Activated CD4-positive, alpha-beta T cell treated with anti-CD3 and anti-CD28 coated beads for 24 hours (primary cell): ENCODE measurements at places on chromosomes 6 and 20.
A peak's percentile ranks its signal among the peaks of the same experiment; 100 is the strongest.

DNA sequence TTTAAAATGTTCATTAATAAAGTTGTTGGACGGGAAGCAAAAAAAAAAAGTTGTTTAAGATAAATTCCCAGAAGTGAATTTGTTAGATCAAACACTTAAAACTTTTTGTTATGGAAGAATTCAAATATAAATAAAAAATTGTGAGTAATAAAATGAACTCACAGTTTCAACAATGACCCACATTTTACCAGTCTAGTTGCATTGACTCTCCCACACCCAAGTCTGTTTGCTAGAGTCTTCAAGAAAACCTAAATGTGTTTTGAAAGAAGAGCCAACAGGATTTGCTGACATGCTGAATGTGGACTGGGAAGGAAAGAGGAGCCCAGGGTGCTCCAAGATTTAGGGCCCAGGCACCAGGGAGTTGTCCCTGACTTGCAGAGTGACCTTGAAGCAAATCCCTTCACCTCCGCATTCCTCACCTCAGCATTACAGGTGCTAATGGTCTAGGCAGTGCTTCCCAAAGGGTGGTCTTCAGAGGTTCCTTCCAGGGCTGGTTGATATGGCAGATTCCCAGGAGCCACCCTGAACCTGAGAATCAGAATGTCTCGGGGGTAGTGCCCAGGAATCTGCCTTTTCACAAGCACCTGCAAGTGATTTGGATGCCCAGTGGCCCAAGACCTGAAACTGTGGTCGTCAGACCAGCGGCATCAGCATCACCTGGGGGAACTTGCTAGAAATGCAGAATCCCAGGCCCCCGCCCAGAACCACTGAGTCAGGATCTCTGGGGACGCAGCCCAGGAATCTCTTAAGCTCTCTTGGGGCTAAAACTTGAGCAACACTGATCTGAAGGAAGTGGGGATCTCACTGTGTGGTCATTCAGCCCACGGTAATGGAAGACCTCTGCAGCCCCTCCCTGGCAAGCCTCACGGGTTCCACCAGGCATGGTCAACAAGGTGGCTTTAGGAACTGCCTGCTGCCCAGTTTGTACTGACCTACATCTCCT, 31.1 kb downstream of the POFUT1 start:
- DNase-seq, result no peak

GRCh38 chr20:32963176-32963575, 41.1 kb downstream of the SUN5 start:
- no peak for DNase-seq

GRCh38 chr6:5471044-5471443, 209.7 kb downstream of the FARS2 start:
- DNase-seq, result peak; percentile 35

- DNase-seq, result no peak
These were observed 37.2 kb downstream of the CST9L start for GRCh38 chr20:23530937-23531567.

- DNase-seq, result no peak
These were observed 467 bp downstream of the TREML4 start for GRCh38 chr6:41228616-41229015.

GRCh38 chr6:135088818-135089809, 34.5 kb upstream of the HBS1L start:
- DNase-seq, result no peak

GRCh38 chr6:25016014-25016720, 80.4 kb upstream of the RIPOR2 start:
- DNase-seq, result no peak

- DNase-seq, result no peak
These were observed 15.4 kb downstream of the FOXC1 start for GRCh38 chr6:1624851-1625781.

DNA sequence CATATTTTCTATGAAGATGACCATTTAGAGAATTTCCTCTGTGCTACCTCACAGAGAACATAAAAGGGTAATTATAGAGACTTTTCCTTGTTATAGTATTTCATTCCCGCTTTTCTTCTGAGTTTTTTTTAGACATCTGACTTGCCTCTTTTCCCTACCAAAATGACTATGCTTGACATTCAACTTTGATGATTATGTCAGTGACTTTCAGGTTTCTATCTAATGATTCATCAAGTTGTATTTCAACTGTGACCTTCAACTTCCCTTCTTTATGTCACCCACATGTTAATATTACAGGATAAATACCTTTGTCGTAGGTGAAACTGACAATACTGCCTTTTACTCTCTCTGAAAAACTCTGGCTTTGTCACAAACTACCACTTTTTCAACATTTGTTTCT, 95.3 kb downstream of the MLIP start:
- DNase-seq, result no peak

GRCh38 chr6:130864344-130864743, 37.1 kb downstream of the SMLR1 start:
- DNase-seq, result no peak

- no peak for DNase-seq
These were observed 73.1 kb upstream of the IPCEF1 start for GRCh38 chr6:154429711-154430110.

- no peak for DNase-seq
These were observed 30.6 kb downstream of the TFEB start for GRCh38 chr6:41704656-41705310.

- DNase-seq, result no peak
These were observed 29.6 kb downstream of the CAP2 start for GRCh38 chr6:17423026-17423425.

GRCh38 chr6:170152989-170153388, 137.9 kb downstream of the DLL1 start:
- no peak for DNase-seq

DNA sequence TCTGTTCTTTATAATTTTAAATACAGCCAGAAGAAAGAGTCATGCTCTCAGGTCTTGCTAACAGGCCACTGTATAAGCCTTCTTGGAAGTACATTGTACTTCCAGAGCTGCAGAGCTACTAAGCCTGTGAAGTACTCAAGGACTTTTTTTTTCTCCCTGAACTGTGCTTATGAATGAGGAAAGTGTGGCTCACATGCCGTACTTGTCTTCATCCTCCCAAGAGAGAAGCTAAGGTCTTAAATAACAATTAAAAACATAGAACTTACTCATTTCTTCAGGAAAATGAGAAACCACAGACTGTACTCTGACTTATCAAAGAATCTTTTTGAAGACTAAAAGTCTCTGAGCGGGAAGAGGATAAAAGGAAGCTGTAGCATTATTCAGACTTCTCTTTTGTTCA, 218.3 kb downstream of the HTR1B start:
- DNase-seq, result no peak

DNA sequence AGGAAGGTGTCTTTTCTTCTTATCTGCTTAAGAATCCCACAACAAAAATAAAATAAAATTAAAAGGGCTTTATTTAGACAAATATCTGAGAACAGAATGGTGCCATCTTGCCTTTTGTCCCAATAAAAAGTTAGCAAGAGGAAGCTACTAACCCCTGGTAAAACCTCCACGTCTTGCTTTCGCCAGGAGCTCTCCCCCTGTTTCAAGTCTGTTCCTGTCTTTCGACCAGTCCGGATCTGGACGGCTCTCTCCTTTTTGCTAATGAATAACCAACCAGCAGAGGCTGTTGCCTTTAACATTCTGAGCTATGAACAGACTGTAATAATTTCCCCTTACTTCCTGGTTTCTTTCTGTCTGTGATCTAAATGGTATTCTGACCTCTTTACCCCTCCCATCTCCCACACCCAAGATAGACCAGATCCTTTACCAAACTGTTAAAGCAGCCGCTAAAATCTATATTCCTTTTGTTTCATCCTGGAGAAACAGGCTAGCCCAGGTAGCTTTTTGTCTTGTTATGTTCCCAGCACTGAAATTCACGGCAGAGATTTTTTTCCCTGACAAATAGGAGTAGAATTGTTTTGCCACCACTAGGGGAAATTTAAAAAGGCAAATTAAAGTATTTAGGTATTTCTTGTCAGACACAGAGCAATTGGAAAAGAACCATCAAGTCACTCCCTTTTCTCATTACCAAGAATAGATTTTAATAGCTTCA, at the start of gene FRK:
Gene FRK, minus strand, starts transcription at position 320 of the 712 bp plus-strand sequence. CDS start 580 bp downstream, outside the sequence.
- DNase-seq, result no peak

- DNase-seq, result no peak
These were observed 279.6 kb upstream of the JARID2 start for GRCh38 chr6:14966096-14966905.

GRCh38 chr6:32397252-32397920, 9.6 kb downstream of the BTNL2 start:
- no peak for DNase-seq

DNA sequence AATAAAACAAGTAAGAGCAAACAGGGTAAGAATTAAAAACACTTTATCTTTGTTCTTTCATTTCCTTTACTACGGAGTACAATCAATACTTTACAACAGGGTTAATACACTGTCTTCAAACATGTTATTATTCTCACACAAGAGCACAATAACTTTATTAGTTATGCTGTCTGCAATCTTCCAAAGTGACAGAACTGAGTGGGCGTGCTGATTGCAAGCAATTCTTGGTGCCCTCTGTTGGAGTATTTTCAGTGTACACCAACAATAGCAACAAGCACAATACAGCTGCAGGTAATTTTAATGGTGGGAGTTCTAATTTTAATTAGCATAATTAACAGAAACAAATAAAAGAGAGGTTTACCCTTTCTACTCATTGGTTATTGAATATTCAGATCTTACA, 33.9 kb upstream of the PTPRK start:
- no peak for DNase-seq

GRCh38 chr20:34375977-34376430, 12.9 kb downstream of the ITCH start:
- DNase-seq, result no peak

DNA sequence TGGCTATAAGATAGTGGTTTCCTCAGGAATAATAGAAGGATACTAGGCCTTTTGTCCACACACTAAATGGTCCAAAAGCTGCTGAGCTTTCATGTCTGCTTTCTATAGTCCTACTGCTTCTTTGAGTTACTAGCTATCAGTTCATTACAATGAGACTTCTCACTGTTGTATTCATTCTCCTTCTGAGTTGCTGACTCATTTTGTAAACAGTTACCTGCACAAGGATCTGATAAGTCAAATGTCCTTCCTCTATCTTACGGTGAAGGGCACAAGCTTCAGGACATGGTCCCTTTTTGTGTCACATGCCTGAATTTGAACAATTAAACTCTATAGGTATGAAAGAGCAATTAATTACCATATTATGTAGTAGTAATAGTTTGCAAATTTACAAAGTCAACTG, 90.5 kb downstream of the MAN1A1 start:
- DNase-seq, result no peak

DNA sequence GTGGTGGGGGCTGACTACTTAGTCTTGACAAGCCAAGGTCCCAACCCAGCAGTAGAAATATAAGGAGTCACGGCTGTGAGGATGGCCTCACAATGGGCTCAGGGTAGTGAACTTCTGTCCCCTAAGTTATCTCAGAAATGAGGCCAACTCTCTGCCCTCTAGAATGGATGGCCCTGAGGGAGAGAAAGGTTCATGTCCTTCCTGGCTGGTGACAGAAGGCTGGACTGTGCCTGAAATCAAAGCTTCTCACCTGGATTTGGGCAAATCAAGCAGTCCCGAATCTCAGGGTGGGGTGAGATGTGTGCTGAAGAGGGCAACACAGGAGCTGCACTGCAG, 12.7 kb downstream of the RRP36 start:
- no peak for DNase-seq

DNA sequence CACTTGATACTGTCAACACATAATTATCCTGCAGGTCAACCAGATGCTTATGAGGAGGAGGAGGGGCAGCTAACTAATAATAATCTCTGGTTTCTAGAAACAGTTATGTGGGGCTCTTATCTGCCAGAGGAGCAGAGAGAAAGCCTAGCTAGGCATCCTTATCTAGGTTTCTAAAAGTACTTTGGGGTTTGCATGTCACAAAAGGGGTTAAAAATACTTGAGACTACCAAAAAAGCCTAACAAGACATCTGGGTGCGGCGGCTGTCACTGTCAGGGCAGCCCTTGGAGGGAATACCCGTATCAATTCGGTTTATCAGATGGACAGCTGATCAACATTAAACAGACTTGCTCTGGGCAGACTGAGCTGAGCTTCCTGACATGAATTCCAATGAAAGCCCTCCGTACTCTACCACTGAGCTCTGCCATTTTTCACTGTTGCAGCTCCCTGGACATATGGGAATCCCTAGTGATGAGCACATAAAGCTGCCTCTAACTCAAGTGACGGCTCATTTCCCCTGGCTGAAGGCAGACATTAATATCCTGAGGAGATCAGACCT, 166.6 kb downstream of the PDSS2 start:
- no peak for DNase-seq

DNA sequence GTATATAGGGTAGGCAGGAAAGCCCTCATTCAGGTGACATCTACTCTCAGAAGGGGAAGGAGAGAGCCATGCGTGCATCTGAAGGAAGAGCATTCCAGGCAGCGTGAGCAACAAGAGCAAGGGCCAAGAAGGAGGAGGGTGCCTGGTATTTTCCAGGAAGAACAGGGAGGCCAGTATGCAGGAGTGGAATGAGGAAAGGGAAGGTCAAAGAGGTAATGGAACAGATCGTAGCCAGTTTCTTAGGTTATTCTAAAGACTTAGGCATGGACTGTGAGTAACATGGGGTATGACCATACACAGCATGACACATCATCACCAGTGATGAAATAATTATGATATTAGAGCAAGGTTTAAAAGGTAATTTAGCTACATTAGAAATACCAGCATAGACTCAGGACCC, 24.1 kb downstream of the ALDH8A1 start:
- DNase-seq, result no peak

GRCh38 chr6:14762077-14762476, 483.8 kb upstream of the JARID2 start:
- DNase-seq, result no peak

- DNase-seq, result no peak
These were observed 218.1 kb upstream of the GJE1 start for GRCh38 chr6:141914646-141915045.

GRCh38 chr6:131486608-131487007, 86.4 kb upstream of the ARG1 start:
- DNase-seq, result no peak

- no peak for DNase-seq
These were observed 158.9 kb upstream of the OLIG3 start for GRCh38 chr6:137652961-137653705.

GRCh38 chr6:35371494-35372262, 29.3 kb downstream of the PPARD start:
- DNase-seq, result no peak

GRCh38 chr6:34200340-34200971, 36.2 kb upstream of the HMGA1 start:
- DNase-seq, result no peak

GRCh38 chr6:48176645-48177308, 65.8 kb upstream of the PTCHD4 start:
- no peak for DNase-seq

DNA sequence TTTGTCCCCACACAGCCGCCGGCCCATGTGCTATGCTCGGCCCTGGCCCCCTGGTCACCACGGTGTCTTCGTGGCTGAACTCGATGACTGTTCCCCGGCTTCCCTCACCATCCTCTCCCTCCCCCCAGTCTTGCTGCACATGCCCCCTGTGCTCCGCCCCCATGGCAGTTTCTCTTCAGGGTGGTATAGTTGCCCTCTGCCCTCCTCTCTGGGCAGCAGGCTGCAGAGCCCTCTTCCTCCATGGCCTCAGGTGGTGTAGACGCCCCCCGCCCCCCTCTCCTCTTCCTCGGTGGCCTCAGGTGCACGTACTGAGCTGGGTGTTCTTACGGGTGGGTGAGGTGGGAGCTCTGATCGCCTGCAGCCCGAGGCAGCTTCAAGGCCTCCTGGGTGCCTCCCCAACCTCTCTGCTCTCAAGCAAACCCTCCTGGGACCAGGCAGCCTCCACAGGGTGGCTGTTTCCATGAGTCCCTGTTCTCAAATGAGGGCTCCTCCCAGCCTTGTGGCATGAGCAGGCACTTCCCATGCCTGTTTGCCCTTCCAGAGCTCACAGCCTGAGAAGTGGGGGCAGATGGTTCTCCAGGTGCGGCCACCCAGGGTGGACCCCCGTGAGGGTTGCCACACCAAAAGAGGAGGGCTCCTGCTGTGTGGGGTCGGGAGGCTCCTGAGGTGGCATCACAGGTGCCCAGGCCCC, 24.8 kb downstream of the COL20A1 start:
- no peak for DNase-seq
